Activated naive CD4-positive, alpha-beta T cell treated with anti-CD3 and anti-CD28 coated beads for 36 hours (primary cell): ENCODE measurements at places on chromosomes 3 and 15. TPM values are rescaled to one million over a fixed set of nuclear protein-coding genes. Genes with fewer than 3 reads are reported as not detected.

DNA sequence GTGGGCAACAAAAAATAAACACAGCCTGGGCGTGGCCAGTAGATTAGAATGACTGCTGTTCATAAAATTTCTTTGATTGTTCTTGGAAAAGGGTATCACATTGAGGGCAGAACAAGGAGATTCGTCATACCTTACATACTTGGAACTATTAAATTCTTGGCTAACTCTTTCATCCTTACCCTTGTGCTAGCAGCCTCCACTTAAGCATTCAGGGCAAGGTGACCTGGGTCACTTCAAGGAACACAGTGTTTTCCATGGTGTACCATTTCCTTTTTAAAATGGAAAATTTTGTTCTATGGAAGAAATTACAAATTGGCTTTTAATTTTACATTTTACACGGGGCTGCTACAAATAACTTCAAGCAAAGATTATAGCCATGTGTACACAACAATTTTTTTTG is 60.8 kb downstream of the MINDY4B start:
- H3K4me1 ChIP-seq, result no peaks in the 10 kb centered on the region
- H3K27me3 ChIP-seq, result peaks cover 7% of the 10 kb centered on the region
- H3K36me3 ChIP-seq, result no peaks in the 10 kb centered on the region
- DNase-seq, result no peak
- H3K27ac ChIP-seq, result no peak overlapping the region

DNA sequence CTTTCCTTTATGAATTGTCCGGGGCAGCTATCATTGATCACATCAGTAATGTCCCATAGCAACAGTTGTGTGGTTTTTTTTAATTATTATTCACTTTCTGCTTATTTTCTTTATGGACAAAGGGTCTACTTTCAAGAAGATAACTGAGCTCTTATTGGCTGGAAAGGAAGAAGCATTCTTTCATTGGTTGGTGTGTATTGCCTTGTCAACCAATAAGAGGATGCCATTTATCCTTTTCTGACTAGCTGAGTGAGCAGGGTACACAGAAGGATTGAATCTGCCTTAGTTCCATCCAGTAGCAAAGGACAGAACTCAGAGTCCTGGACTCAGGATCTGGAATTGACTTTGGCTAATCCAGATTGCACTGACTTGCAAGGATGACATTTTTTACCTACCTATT is 13.2 kb upstream of the AEN start:
- peaks cover 1% of the 10 kb centered on the region for H3K36me3 ChIP-seq
- H3K4me1 ChIP-seq, result peaks cover 18% of the 10 kb centered on the region
- H3K27me3 ChIP-seq, result peaks cover 70% of the 10 kb centered on the region
- H3K4me3 ChIP-seq, result no peak overlapping the region
- DNase-seq, result no peak
- no peak overlapping the region for H3K27ac ChIP-seq

- DNase-seq, result no peak
- no peaks in the 10 kb centered on the region for H3K36me3 ChIP-seq
- no peak overlapping the region for H3K4me3 ChIP-seq
- no peaks in the 10 kb centered on the region for H3K4me1 ChIP-seq
- no peaks in the 10 kb centered on the region for H3K27me3 ChIP-seq
These were observed 72.6 kb downstream of the CCR1 start for GRCh38 chr3:46135475-46135874.

GRCh38 chr15:78047761-78048627 is 29.5 kb downstream of the TBC1D2B start:
- peak overlapping the region; percentile 14 for H3K27ac ChIP-seq
- no peak overlapping the region for H3K4me3 ChIP-seq
- DNase-seq, result peak; percentile 43
- peaks cover 80% of the 10 kb centered on the region for H3K4me1 ChIP-seq
- no peaks in the 10 kb centered on the region for H3K27me3 ChIP-seq

- H3K27ac ChIP-seq, result no peak overlapping the region
- no peak overlapping the region for H3K4me3 ChIP-seq
- no peaks in the 10 kb centered on the region for H3K4me1 ChIP-seq
- no peaks in the 10 kb centered on the region for H3K36me3 ChIP-seq
These were observed 41.6 kb downstream of the ZBTB11 start for GRCh38 chr3:101635345-101635744.

GRCh38 chr15:22811640-22812039 is 25.2 kb downstream of the NIPA1 start:
- H3K27me3 ChIP-seq, result no peaks in the 10 kb centered on the region
- H3K4me1 ChIP-seq, result no peaks in the 10 kb centered on the region
- peak; percentile 38 for DNase-seq
- no peaks in the 10 kb centered on the region for H3K36me3 ChIP-seq
- no peak overlapping the region for H3K27ac ChIP-seq

- H3K27ac ChIP-seq, result peak within 1 kb of the TSS; percentile 92
- H3K4me3 ChIP-seq, result peak within 1 kb of the TSS; percentile 92
- H3K27me3 ChIP-seq, result no peaks in the 10 kb centered on the region
These were observed at the start of gene AVEN for GRCh38 chr15:34038871-34039789. Gene AVEN (minus strand): TSS chr15:34039204. CDS start chr15:34039046, 158 bp downstream.

DNA sequence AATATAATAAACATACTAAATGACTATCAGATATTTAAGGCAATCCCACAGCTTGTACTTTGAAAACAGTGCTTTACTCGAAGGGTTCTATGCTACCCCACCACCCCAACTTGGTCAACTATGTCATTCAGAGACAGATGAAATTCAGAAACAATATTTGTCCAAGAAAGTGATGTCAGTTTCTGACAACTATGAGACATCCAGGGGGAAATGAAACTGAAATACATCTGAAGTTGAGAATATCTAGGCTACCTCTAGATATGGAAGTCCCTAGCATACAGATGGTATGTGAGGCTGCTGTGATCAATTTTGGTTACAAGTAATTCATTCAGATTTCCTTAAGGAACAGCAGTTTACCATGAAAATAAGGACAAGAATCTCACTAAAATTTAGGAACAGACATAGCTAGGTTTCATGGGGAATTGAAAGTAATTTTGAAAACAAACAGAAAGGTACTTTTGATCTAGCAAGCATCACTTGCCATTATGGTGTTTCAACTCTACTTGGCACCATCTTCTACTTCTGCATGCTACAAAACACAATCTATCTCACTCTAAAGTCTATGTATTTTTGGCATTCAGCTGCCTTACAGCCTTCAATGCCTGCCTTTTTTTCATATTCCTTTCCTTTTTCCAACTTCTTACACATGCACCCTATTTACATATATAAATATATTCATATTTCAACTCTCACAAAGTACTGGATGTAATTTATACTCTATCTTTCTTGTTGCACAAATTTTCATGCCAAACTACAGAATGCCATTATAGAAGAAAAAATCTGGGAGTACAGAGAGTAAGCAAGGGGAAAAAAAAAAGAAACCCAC is 21.7 kb downstream of the ATG3 start:
- no peak overlapping the region for H3K4me3 ChIP-seq
- H3K36me3 ChIP-seq, result peaks cover 41% of the 10 kb centered on the region
- DNase-seq, result no peak
- H3K27me3 ChIP-seq, result no peaks in the 10 kb centered on the region

DNA sequence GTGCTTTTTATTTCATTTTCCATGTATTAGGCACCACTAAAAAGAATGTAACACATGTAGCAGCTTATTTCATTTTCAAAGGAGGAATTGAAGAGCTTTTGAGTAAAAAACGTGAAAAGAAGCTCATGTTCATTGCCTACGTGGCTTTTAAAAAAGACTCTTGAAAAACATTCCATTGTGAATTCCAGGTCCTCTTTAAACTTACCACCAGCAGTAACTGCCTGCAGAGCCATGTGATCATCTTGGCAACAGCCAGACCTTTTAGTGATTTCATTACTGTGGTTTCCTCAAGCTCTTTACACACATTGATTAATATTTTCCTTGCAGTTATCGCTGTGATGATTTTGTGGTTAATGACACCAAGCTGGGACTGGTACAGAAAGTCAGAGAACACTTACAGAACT is 43.8 kb upstream of the FBXL22 start:
- peaks cover 21% of the 10 kb centered on the region for H3K36me3 ChIP-seq
- DNase-seq, result peak; percentile 24
- peaks cover 43% of the 10 kb centered on the region for H3K4me1 ChIP-seq

DNA sequence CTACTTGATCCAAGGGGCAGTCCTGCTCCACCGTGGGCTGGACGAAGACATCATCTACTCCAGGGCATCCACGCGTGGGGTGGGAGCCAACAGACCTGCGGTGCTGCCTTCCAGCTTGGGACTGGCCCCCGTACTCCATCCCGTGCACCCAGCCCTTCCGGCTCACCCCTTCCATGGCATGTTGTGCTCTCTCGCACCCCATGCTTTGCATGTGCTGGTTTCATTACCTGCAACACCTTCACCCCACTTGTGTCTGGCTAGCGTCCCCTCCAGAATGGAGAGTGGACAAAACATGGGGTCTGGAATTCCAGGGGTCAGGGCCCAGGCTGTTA is 30.2 kb downstream of the SEMA7A start:
- no peak for DNase-seq
- peak overlapping the region; percentile 87 for H3K27ac ChIP-seq
- no peaks in the 10 kb centered on the region for H3K27me3 ChIP-seq

DNA sequence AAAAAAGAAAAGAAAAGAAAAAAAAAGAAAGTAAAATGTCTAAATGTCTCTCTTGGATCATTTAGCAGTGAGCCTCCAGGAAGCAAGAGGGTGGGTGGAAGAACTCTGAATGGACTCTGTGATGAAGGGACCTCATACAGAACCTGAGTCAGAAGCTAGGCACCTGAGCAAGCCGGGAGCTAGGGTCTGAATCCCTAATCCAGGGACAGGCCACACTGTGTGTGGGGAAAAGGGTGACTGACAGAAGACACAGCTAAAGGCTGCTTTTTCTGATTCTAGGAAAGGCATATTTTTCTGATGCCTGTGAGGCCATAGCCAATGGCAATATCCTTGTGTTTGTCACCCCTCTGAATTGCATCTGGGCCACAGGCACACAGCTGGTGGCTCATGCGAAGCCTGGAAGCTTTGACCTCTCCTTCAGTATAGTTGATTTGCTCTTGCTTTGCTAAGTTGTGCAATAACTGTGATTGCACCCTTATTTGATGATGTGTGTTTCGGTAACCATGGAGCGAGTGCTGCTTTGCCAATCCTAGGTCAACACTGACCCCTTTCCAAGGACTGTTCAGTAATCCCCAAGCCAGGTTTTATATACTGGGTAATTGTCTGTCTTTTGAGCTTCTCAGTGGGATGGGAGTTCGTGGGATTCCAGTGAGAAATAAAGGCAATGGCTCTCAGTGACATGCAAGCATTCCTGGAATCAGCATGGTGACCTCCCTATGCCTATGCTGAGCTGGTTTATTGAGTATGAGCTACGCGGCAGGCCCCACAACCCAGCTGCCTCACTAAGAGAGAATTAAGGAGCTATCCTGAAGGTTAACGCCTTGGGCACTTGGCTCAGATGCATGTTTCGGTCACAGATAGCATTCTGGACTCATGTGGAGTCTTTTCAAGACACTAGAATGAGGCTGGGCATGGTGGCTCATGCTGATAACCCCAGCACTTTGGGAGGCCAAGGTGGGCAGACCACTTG is 49.0 kb upstream of the OSBPL11 start:
- DNase-seq, result no peak
- H3K4me3 ChIP-seq, result no peak overlapping the region
- H3K27ac ChIP-seq, result no peak overlapping the region
- H3K4me1 ChIP-seq, result no peaks in the 10 kb centered on the region
- no peaks in the 10 kb centered on the region for H3K36me3 ChIP-seq

GRCh38 chr3:152961323-152961722 is 126.4 kb downstream of the P2RY1 start:
- H3K27ac ChIP-seq, result no peak overlapping the region
- H3K4me1 ChIP-seq, result no peaks in the 10 kb centered on the region
- no peak for DNase-seq
- H3K4me3 ChIP-seq, result no peak overlapping the region

- H3K36me3 ChIP-seq, result peaks cover 2% of the 10 kb centered on the region
- H3K27ac ChIP-seq, result peak overlapping the region; percentile 84
- peaks cover 68% of the 10 kb centered on the region for H3K4me1 ChIP-seq
- H3K4me3 ChIP-seq, result peak overlapping the region; percentile 52
These were observed 68.0 kb downstream of the FNDC3B start for GRCh38 chr3:172107403-172107802.

DNA sequence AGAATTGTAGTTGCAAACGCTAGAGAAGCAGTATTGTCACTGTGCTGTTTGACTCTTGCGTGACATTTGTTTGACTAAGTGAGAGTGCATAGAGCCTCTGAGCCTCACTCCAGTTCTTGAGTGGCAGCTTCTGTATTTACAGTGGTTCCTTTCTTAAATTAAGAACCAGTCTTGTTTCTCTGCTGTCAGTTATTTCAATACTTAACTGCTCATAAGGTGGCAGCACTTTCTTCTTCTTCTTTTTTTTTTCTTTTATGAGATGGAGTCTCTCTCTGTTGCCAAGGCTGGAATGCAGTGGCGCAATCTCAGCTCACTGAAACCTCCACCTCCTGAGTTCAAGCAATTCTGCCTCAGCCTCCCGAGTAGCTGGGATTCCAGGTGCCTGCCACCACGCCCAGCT is 372.1 kb downstream of the LPP start:
- H3K27me3 ChIP-seq, result no peaks in the 10 kb centered on the region
- no peaks in the 10 kb centered on the region for H3K4me1 ChIP-seq
- H3K27ac ChIP-seq, result no peak overlapping the region
- no peak overlapping the region for H3K4me3 ChIP-seq
- DNase-seq, result no peak
- H3K36me3 ChIP-seq, result peaks cover 14% of the 10 kb centered on the region

GRCh38 chr3:72381584-72381983 is 466.7 kb downstream of the SHQ1 start:
- peaks cover 78% of the 10 kb centered on the region for H3K4me1 ChIP-seq
- peaks cover 21% of the 10 kb centered on the region for H3K36me3 ChIP-seq
- no peak for DNase-seq
- H3K4me3 ChIP-seq, result no peak overlapping the region
- no peaks in the 10 kb centered on the region for H3K27me3 ChIP-seq
- H3K27ac ChIP-seq, result no peak overlapping the region

DNA sequence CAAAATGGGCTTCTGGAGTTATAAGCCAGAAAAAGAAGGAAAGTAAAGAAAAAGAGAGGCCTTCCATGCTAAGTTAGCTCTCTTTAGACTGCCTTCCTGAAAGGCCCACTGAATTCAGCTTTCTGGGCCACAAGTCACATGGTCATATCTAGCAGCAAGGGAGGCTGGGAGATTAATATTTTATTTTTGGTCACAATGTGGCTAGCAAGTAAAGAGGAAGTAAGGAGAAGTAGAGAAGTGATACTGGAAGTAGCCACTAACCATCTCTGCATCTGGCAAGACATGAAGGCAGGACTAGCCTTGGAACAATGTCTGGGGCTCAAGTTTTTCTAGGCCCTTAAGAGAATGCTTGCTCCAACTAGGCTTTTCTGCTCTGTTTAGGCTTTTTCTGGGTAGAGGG is 81.8 kb upstream of the UBE2E1 start:
- H3K4me1 ChIP-seq, result peaks cover 9% of the 10 kb centered on the region
- no peak for DNase-seq
- no peaks in the 10 kb centered on the region for H3K36me3 ChIP-seq
- no peak overlapping the region for H3K4me3 ChIP-seq
- no peaks in the 10 kb centered on the region for H3K27me3 ChIP-seq

The AP4E1 gene
- 9.4 TPM for total RNA-seq

The PAQR5 gene
- not detected for total RNA-seq

The SEC61A1 gene
- total RNA-seq, result 119 TPM

The GMNC gene
- not detected for total RNA-seq

The RTP3 gene
- not detected for total RNA-seq
